KBM-7 (cell line): ENCODE measurements at places on chromosomes 6 and 20.

DNA sequence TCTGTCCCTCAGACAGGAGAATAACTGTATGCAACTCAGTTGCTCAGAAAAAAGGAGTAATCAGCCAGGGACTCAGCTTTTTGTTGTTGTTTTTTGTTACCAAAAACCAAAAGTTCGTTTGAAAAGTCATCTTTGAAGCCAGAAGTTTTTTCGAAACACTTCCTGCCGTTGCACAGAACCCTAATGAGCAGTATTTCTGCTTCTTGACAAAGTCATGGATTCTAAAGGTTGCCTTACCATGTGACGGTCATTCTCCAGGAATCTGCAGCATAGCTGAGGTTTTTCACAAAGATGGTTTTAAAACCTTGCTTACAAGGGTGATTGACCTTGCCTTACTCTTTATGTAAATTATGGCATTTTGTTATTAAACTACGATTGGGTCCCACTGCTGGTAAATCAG, 1.9 kb downstream of the RAB32 start:
- no peak for DNase-seq

DNA sequence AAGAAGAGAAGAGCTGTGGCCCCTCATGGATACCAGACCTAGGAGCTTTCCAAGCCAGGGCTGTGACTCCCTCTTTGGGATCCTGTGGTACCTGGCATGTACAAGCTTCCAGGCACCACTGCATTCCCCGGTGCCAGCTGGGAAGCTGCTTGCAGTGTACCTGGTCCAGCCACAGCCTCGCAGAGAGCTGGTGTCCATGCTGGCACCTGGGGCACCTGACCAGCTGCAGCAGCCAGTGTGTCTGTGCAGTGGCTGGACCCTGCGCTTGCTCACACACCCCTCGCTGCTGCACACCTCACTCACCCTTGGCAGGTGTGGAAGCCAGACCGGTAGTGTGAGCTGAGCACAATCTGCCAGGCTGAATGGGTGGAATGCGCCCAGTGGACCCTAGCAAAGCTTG, 190.9 kb upstream of the MAN1A1 start:
- DNase-seq: no peak

DNA sequence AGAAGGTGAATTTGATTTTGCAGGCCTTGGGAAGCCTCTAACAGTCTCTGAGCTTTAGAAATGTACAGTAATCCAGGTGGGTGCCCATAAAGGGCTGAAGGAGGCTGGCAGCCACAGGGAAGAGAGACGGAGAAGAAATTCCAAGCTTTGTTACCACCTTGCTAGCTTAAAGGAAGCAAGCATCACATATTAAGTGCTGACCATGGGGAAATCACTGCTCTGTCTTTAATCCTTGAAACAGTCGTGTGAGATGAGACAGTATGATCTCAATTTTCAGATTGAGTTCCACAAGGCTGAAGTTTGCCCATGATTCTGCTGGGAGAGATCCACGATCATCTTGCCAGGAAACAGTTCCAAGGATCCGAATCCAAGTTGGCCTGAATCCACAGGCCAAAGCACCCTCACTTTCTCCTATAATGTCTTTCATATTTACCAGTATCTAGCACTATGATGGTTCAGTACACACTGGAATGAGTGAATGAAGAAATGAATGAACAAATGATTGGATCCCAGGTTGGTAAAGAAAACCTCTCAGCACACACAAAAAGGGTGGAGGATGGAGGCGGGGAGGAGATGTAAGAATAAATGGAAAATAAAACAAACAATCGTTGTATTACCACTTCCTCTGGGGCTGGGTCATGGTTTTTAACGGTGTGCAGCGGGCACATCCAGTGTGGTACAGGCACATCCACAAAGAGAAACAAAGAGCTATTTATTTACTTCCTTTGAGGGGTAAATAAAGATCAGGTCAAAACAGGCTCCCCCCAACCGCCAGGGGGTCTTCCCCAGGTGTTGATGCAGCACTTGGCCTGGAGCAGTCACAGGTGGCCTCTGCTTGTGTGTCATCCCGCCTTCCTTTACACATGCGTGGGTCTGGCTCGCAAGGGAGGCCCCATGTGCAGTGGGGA, 28.2 kb upstream of the TAF8 start:
- DNase-seq: peak; percentile 32

DNA sequence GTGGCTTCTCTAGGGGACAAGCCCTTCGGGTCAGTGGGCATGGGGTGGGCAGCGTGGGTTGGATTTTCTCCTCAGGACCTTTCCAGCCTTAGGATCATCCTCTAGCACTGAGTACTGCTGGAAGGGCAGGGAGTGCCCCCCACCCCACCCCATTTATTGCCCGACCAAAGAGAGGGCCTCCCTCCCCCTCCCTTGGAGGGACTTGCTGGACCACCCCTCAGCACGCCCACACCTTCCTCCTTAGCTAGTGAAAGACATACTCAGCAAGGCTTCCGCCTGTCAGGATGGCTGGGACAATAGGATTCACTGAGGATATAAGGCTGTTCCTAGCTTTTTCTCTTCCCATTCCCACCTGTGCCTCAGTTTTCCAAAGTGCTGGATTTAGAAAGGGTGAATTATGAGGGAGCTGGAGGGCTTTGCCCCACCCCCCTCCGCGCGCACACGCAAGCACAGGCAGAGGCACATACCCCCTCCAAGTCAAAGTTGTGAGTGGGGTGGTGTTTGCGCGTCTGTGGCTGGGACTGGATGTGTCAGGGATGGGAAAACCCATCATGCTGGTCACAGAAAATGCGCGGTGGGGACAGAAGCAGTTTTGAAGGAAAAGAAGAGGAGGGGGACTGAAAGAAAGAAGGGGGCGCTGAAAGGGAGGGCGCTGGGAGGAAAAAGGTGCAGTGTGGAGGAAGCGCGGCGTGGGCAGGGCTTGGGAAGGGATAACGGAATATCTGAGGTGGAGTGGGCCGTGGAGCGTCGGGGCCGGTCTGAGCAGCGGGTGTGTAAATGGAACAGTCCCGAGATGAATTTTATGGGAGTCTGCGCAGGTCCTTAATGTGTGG, 693 bp upstream of the SLC29A1 start:
- peak; percentile 45 for DNase-seq

DNA sequence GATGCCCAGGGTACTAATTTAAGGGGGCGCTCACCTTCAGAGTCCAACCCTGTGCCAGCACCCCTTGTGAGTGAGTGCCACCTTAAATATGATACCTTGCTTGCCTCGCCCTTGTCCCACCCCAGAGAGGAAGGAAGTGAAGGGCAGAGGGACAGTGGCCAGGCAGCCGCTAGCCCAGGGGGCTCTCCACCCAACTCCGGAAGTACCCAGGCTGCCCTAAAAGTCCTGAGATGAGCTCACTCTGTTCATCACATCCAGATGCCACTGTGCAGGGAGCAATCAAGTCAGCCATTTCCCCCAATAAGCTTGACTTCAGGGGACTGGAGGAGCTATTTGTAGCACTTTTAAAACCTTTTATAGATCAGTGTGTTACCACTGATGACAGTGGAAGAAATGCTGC, 25.0 kb upstream of the STX16 start:
- no peak for DNase-seq

DNA sequence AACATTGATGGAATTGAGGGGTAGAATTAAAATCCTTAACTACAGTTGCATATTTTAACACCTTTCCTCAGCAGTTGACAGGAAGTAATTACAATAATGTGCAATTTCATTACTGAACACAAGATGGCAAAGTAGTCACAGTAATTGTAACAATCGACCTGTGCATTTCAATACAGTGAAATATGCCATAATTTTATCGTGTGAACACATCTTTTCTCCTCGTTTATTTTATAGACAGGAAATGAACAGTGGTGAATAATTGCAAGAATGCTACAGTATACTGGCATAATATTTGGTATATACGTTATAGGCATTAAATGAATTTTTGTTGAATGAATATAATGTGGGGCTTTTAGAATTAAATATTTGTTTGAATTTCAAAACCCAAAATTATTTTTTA, 25.0 kb downstream of the CYB5R4 start:
- DNase-seq: peak; percentile 84

- no peak for DNase-seq
Observed at GRCh38 chr6:108677357-108677756, 116.6 kb downstream of the FOXO3 start.

DNA sequence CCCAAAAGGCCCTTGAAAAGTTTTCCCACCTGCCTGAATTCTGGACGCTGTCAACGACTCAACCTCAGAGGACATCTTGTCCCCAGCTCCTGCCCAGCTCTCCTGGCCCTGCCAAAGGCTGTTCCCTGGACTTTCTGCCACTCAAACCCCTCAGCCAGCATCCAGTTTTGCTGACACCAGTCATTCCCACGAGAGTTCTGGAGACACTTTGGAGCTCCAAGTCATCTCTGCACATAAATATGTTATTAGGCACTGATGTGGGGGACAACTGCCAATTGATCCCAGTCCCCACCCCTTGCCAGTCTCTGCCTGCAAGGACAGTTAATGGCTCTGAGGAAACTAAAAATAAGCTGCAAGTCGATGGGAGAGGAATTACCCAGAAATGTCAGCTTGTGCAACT, 38.9 kb upstream of the KCNB1 start:
- DNase-seq: no peak

DNA sequence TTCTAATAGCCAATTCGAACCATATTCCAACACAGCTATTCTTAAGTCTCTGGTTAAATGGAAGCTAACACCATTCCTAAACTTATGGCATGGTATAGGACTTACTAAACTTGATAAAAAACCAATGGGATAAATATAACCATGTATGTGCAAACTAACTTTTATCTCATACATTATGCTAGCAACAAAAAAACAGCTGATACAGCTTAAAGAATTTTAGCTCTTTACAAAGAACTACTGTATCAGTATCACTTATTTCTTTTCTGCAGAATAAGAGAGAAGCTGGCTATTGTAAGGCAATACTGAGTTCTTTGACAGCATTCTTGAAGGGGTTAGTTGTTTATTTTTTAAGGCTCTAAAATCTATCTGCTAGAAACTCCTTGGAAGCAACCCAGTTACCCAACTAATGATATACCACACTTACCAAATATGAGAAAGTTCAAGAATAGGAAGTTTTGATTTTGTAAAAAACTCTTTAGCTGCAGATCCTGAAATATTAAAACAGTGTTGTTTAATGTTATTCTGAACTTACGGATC, 44.9 kb downstream of the REPS1 start:
- no peak for DNase-seq

DNA sequence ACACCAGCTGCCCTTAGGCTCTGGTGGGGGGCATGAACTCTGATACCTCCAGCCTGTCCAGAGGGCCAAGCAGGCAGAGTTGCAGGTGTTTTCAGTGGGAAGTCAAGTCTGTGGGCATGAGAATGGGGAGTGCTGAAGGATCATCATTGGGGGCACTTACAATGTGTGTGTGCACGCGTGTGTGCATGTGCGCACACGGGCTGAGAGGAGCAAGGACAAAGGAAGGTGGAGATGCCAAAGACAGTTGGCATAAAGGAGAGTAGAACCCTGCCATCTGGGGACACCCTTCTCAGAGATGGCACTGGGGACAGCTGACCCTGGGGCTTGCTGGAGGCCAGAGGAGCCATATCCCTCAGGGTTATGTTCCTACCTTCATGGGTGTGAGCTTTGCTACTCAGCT, 408.4 kb upstream of the CHD6 start:
- no peak for DNase-seq

DNA sequence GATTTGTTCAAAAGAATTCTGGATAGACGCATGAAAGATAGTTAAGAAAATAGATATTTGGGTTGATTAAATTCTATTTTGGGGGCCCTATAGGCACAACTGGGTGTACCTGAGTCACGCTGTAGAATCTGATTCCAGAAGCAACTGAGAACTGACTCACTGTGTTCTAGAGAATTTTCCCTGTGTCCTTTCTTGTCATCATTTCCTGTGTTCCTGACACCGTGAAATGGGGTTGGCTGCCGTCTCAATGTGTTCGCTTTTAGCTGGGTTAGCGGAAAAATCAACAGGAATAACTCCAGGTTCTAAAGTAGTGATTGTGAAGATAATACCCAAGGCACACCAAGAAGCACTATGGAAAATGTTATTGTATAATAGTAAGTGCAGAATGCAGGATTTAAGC, 5.0 kb downstream of the GCNT2 start:
- DNase-seq: no peak

- DNase-seq: no peak
Observed at GRCh38 chr20:54350415-54350814, 125.0 kb upstream of the DOK5 start.

GRCh38 chr20:9156529-9157280, 87.8 kb downstream of the PLCB4 start:
- no peak for DNase-seq

- DNase-seq: no peak
Observed at GRCh38 chr20:3156811-3157619, 2.6 kb downstream of the FASTKD5 start.

GRCh38 chr20:8798505-8798904, 270.4 kb upstream of the PLCB4 start:
- no peak for DNase-seq

DNA sequence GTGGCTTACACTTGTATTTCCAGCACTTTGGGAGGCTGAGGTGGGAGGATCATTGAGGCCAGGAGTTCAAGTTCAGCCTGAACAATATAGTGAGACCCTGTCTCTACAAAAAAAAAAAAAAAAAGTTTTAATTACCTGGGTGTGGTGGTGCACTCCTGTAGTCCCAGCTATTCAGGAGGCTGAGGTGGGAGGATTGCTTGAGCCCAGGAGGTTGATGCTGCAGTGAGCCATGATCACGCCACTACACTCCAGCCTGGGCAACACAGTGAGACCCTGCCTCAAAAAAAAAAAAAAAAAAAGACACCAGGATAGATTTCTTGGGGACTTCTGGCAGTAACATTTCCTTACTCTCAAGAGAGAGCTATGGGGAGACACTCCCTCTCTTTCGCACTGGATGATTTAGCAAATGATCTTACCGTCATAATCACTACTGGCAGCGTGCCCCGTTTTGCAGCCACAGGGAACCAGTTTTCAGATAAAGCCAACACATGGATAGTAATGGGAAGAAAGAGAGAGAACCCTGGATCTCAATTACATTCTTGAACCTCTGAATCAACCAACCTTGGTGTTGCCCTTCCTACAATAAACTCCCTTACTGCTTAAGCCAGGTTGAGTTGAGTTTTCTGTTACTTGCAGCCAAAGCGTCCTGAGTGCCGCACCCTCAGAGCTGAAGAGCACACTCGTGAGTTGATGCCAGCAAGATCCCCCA, 18.1 kb upstream of the PTPN1 start:
- no peak for DNase-seq

- DNase-seq: no peak
Observed at GRCh38 chr6:112130878-112131277, 43.5 kb downstream of the FAM229B start.

GRCh38 chr6:74289884-74290283, 593.9 kb downstream of the CD109 start:
- DNase-seq: no peak

DNA sequence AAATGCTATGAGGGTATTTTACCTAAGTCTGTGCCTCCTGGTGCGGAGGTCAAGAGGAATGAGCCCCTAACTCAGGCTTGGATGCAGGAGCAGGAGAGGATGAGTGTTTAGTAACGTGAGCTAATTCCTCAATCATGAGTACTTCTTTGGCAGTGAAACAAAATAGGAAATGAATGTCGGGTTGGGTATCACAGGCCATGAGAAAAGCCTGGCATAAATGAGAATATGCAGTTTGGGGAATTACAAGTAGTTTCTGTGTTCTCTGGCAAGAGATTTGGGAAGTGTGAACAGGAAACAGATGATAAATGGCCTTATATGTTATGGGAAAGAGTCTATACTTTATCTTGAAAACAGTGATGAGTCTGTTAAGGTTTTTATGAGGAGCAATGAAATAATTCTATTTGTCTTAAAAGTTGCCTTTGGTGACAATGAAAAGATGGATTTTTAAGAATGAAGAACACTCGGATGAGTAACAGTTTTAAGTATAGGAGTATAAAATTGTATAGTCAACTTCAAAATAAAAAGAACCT, 59.0 kb upstream of the RNF146 start:
- DNase-seq: no peak

- no peak for DNase-seq
Observed at GRCh38 chr6:154594496-154595198, 84.2 kb upstream of the CNKSR3 start.
